ENCODE measurements at places on chromosomes 5 and 9.

- no peak for DNase-seq
Measured at GRCh38 chr9:3271581-3271980, 254.2 kb downstream of the RFX3 start.

DNA sequence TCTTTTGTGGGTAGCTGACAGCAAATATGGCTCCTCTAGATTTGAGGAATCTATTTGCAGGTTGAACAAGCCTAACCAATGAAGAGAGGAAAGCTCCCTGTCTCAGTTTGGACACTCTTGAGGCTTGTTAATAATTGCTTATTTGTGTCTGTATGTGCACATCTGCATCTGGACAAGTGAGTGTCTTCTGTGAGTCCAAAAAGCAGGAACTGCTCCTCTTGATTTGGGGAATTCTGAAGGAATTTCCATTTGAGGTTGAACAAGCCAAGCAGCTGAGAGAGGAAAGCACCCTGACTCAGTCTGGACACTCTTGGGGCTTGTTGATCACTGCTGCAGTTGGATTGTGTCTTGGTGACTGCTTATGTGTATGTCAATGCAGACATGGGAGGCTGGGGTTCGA is 211.6 kb downstream of the DTWD2 start:
- no peak for DNase-seq

DNA sequence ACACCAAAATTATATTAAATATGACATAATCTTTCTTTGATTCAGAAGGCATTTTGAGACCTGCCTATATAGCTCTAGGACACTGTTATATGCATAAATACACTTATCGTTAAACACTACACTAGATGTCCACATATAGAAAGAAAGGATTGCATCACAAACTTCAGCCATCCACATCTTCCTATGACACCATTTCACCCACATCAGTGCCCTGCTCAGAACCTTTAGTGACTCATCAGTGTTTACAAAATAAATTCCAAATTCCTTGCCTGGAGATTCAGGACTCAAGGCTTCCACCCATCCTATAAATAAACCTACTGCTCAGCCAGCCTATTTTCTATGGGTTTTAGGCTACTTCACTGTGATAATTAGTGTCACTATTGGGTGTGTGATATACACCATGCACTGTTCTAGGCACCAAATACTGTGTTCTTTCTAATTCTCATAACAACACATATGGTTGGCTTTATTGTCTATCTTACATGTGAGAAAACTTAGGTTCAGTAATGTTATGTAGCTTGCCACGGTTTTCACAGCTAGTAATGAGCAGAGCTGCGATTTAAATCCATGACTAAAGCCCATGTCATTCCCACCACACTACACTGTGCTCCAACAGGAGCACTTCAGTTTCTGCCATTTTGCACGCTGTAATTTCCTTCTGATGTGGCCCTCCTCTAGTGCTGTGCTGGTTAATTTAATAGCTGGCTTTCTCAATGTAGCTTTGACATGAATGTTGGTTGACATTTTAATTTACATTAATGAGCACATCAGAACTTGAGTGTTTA is 103.3 kb downstream of the SREK1 start:
- DNase-seq = no peak

DNA sequence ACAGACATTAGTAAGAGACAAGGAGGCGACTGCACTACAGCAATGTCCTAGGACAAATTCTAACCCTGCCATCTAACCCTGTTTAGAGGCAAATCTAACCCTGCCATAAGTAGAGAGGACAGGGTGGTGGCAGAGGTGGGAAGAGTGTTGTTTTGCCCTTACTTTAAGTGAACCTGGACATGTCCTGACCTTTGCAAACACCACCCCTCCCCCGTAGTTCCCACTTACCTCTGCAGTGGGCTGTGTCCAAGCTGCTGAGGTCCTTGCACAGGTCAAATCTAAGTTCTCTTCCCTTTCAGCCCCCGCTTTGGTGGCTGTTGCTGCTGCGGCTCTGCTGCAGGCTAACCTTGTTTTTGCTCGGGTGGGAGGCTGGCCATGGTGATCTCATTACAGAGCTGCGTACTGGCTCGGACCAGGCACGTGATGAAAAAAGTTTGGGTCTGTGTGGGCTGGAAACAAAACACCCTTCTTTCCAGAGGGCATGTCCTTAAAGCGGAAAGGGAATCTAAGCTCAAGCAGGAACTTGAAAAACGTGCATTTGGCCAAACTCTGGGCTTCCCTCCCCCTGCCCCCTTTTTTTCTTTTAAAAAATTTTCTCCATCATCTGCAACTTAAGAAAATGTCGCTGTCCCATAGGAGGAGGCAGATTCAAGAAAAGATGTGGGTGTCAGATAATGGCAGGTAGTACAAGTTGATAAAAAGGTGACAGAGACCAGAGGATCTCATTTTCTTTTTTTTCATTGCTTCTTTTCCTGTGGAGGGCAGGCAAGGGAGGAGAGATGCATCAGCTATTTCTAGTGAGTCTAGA is at the start of gene FAXDC2:
Gene FAXDC2, minus strand, starts transcription at position 349 of the 808 bp plus-strand sequence. CDS start 12,425 bp downstream, outside the sequence.
- DNase-seq = no peak

GRCh38 chr5:151449839-151450238 is 2.4 kb downstream of the SLC36A1 start:
- DNase-seq = no peak

DNA sequence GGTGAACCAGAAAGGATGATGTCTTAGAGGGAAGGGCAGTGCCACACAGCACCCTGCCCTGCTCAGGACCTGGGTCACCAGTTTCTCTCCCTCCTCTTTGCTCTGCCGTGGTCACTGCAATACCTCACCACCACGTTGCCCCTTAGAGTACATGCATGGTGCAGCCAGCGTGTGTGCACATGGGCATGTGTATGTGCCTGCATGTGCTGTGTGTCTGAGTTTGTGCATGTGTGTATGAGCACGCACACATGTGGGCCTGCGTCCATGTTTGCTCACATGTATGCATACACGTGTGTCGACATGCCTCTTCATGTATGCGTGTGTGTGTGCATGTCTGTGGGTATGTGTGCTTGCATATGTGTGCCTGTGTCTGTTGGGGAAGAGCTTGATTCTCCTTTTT is 41.5 kb upstream of the SEMA4D start:
- no peak for DNase-seq

GRCh38 chr9:110599468-110599867 is 19.9 kb upstream of the SVEP1 start:
- no peak for DNase-seq

- peak; percentile 1 for DNase-seq
Measured at GRCh38 chr9:17531642-17532254, 47.1 kb upstream of the SH3GL2 start.

DNA sequence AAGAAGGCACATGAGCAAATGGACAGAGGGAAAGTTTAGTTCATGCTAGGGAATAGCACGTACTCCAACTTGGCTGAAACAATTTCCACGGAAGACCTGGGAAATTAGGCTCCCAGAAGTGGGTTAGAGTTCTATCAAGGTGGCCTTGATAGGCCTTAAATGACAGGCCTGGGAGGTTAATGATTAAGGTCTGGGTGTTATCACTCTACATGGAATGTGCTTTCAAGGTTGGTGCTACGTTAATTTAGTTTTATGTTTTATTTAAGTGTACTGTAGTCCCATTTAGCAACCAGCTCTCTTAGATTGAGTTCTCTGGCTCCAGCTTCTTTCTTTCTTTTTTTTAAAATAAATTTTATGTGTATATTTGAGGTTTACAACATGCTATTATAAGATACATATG is 121.4 kb upstream of the MEF2C start:
- no peak for DNase-seq

DNA sequence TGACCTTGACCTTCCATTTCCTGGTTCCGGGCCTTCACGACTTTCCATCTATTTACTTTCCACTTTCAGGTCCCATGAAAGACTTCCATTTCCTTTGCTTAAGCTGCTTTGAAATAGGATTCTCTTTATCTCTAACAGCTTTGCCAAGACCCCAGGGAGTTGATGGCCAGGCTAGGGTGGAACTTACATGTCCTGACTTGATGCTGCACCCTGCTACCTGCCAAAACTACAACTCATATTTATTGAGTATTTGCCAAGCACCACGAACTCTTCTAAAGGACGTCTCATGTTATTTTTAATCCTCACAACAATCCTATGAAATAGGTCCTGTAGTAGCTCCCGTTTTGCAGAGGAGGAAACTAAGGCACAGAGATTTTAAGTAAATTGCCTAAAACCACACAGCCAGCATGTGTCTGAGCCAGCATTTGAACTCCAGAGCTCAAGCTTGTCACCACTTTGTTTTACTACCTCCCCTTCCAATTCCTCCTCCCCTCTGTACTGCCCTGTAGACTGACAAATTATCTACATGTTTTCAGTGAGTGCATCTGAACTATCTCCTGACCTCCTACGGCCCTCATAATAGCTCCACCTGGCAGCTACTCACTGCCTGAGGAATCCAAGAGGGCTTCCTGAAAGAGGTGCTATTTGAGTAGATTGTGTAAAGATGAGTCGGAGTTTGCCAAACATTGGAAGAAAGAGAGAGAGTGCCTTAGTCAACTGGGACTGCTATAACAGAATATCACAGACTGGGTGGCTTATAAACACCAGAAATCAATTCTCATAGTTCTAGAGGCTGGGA is 38.4 kb upstream of the SMIM23 start:
- no peak for DNase-seq

DNA sequence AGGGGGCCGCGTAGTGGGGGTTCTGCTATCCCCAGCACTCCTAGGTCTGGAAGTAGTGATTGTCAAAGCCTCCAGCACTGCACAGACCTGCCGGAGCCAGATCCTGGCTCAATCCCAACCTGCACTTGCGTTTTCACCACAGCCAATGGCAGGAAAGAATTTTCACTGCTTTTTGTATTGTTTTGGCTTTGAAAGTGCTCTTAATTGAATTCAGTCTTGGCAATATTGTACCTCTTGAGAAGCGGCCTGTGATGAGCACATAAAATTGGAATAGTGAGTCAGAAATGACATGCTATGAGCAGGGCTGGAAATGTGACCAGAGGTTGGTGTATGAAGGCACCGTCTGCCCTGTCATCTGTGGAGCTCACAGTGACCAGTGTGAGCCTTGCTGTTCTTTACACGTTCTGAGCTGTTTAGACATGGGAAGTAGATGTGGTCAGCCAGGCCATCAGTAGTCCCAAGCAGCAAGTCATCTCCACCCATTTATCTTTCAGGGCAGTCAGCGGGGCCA is 41.5 kb downstream of the SECISBP2 start:
- no peak for DNase-seq

DNA sequence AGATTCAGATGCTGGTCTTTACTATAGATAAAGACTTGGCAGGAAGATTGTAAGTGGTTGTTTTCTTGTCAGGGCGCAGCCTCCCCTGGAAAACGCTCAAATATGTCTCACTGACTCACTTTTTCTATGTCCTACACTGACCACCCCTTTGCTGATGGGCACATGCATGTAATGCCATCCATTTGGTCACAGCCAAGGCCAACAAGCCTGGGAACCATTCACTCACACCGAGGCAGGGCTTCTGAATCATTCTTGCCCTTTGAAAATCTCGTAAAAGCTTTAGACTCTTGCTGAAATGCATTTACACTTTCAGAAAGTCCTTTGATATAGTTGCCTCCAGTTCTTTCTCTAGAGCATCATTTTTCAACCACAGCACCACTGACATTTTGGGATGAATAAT is 249.4 kb downstream of the ACTL7B start:
- no peak for DNase-seq

DNA sequence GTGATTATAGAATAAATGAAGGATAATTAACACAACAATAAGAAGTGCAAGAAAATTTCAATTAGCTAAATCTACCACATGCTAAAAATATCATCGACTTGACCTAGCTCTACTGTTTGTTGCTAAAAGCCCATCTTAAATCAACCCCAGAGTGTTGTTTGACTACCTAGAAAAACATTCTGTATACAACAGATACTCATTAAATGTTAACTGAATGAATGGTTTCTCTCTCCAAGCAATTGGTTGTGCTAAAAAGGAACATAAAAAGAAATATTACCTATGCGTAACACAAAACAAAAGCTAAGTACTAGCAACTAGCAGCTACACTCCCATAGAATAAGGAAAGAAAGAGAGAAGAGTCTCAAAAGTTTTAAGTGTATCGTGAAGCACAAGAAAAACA is 5.5 kb upstream of the PLPP6 start:
- no peak for DNase-seq

DNA sequence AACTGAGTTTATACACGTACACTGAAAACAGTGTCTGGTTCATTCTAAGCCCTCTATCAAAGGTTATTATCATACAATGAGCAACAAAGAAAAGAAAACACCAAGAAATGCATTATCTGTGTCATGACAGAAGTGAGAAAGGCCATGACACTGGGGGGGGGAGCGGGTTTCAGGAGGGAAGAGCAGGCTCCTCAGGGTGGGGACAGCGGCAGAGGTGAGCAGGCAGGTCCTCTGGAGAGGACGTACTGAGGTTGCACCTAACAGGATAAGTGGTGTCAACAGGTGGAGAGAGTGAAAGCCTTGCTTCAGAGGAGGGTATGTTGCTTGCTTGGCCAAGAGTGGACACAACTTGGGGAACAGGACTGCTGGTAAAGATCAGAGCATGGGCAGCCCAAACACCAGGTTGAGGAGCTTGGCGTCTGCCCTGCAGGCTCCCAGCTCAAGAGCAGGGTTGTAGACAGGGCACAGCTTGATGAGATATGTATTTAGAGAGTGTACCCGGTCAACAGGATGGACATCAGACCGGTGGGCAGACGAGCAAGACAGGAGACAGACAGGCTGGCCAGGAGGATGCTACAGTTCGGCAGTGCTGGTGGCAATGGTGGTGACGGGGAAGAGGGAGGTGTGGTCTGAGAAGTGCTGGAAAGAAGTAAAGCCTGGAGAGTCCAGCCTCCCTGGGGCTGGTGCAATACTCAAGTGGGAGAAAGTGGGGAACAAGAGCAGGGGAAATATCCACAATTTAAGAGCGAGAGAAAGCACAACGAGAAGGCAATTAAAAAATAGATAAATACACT is 10.3 kb downstream of the WHRN start:
- DNase-seq = no peak

- no peak for DNase-seq
Measured at GRCh38 chr5:37859805-37860204, 20.0 kb upstream of the GDNF start.

DNA sequence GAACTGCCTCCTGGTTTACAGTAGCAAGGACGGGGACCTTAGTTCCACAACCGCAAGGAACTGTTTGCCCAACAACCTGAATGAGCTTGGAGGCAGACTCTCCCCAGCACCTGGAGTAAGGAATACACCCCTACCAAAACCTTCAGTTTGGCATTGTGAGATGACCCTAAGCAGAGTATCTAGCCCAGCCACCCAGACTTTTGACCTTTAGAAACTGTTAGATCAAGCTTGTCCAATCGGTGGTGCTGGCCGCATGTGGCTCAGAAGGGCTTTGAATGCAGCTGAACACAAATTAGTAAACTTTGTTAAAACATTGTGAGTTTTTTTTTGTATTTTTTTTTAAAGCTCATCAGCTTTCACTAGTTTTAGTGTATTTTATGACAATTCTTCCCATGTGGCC is 86.9 kb upstream of the C9orf72 start:
- no peak for DNase-seq

- no peak for DNase-seq
Measured at GRCh38 chr9:37916471-37917312, 12.8 kb upstream of the SLC25A51 start.

- no peak for DNase-seq
Measured at GRCh38 chr5:151144275-151144674, 13.3 kb downstream of the ANXA6 start.
